ENCODE measurements at places on chromosomes 7 and 10.

DNA sequence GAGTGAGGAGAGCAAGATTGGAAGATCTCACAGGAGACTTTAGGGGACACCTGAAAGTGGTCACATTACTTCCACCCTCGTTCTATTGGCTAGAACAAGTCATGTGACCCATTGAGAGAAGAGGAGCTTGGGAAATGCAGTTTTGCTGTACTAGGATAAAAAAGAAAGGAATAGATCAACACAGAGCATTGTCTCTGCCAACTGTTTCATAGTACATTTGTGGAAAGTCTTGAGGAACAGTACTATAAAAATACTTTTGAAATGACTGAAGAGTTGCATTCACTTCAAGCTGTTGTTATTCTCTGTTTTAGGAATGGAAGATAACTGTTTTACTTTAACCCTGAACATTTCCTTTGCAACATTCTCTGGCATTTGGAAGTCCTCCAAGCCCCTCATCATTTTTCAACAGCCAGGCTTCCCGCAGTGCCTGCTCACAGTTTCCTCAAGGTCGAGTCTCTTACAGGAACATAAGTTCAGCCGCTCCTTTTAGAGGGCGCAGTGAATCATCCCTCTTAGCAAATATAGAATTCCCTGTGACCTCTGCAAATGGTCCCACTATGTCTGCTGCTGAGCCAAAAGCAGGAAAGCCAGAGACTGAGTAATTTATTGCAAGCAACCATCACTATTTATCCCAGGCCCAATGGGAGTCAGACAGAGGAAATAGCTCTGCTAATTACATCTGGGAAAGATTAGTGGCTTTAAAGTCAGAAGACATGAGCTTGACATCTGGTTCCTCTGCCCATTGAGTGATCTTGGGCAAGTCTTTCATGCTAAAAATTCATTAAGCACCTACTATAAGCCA, 40.7 kb downstream of the MRPL32 start:
- DNase-seq: peak; percentile 34

GRCh38 chr10:92003258-92003657, 79.7 kb downstream of the BTAF1 start:
- no peak for DNase-seq

- DNase-seq: no peak
Measured at GRCh38 chr10:4909118-4909517, 54.1 kb upstream of the AKR1C1 start.

- no peak for DNase-seq
Measured at GRCh38 chr7:64758151-64758550, 36.1 kb upstream of the ZNF138 start.

DNA sequence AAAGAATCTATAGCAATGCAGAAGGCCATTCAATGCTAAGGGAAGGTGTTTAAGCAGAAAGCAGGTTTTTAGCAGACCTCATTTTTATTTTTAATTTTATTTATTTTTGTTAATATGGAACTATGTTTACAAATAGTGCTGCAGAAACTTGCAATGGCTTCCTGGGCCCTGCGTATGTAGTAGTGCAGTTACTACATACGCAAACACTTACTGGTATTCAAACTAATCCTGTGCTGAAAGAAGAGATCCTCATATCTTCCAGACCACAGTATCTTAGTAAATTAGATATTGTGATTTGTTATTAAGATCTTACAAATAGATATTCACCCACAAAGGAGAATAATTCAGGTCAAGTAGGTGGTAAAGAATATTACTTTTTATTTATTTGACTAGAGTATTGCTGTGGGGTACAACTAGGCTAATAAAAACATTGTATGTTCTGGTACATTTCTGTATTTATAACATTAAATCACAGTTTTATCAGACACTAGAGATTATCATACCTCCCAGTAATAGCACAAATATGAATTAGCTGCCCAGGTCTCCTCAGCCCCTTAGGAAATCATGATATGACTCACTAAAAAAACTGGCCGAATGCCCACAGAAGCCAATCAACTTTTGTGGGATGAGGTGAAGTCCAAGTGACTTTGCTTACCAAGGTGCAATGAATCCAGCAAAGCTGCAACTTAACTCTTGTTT, 57.6 kb downstream of the RNLS start:
- no peak for DNase-seq

- no peak for DNase-seq
Measured at GRCh38 chr7:37028909-37029440, 304.7 kb upstream of the AOAH start.

DNA sequence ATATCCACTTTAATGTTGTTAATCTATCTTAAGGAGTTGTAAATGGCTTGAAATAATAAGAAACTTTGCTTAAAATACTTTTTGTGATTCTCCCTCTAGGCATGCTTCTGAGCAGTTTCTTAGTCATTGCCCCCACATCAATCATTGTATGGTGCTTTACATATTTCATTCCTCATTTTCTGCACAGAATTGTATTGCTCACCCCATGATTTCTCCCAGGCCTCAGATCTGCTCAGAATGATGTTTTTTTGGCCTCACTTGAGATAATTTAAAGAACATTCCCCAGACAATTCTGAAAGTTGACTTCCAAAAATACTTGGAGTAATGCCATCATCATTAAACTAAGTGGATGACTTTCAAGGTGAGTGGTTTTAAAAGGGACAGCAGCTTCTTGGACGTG, 82.1 kb upstream of the PRPS1L1 start:
- no peak for DNase-seq

DNA sequence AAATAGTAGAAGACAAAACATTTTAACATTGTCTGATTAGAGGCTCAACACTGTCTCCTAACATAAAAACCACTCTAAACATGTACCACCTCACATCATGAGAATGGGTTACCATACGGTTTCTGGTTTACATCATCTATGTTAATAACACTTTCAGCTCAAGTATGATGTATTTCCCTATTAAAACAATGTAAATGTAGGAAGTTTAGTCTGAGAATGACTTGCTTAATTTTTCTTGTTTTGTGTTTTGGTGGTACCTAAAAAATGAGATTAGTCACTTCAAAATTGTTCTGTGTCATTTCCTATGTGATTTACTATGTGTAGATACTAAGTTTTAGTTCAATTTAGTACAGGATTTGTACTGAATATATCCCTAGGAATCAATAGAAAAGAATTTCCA, 195.8 kb upstream of the SEMA3C start:
- DNase-seq: no peak

GRCh38 chr10:18312374-18313139, 172.3 kb downstream of the CACNB2 start:
- DNase-seq: peak; percentile 34
